Panc1 (cell line): ENCODE measurements at places on chromosomes 16 and 17.

DNA sequence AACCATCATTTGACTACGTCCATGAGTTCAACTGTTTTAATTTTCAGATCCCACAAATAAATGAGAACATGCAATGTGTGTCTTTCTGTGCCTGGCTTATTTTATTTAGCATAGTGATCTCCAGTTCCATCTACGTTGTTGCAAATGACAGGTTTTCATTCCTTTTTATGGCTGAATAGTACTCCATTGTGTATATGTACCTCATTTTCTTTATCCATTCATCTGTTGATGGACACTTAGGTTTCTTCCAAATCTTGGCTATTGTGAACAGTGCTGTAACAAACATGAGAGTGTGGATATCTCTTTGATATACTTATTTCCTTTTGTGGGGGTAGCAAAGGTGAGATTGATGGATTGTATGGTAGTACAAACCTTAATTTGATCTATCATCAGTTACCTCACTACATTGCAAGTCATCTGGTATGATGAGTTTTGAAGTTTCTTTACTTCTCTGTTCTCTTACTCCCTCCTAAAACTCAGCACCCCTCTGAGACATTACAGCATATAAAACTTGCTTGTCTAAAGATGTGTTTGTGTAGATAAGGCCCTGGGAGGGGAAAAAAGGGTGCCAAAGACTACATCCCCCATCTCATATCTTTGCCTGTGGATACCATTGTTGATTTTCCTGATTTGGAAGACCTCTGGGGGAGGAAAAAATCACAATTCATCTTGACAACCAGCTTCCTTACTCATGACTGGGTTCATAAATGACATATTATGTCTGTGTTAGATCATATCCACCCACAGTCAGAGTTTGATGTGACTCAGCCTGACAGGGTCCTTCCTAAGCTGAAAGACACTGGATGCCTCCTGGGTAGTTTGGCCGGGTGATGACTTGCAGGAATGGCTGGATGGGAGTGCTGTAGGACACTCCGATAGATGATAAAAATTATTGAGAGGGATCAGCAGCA is 47.6 kb downstream of the ABCA9 start:
- DNase-seq: no peak

GRCh38 chr17:33464669-33465280 is 171.7 kb upstream of the ASIC2 start:
- DNase-seq: no peak

DNA sequence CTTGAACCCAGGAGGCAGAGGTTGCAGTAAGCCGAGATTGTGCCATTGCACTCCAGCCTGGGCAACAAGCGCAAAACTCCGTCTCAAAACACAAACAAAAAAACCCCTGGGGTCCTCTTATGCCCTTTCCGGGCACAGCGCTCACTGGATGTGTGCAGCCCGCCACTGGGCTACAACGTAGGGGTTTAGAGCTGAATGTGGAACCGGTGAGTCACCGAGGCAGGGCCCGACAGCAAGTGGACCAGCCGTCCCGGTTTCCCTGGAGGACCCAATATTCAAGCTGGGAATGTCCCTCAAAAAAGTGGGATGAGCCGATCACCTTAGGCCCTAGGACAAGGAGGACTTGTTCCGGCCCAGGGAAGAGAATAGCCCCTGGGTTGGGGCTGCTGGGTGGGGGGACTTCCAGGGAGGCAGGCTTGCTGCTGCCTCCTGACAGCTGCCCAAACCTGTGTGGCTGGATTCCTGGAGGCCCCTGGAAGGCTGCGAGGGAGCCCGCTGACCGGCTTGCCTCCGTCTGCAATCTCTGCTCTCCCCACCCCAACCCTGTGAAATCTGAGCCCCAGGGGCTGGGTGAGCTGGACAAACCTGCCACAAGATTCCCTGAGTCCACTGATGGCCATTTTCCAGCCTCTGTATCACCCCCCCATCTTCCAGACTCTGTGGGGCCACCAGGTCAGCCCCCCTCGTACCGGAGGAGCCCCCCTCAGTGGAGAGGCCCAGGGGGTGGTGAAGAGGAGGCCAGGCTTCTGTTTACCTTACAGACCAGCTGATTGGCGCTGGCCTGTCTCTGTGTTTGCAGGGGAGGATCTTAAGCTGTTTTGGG is 2.9 kb upstream of the CLDN9 start:
- no peak for DNase-seq

DNA sequence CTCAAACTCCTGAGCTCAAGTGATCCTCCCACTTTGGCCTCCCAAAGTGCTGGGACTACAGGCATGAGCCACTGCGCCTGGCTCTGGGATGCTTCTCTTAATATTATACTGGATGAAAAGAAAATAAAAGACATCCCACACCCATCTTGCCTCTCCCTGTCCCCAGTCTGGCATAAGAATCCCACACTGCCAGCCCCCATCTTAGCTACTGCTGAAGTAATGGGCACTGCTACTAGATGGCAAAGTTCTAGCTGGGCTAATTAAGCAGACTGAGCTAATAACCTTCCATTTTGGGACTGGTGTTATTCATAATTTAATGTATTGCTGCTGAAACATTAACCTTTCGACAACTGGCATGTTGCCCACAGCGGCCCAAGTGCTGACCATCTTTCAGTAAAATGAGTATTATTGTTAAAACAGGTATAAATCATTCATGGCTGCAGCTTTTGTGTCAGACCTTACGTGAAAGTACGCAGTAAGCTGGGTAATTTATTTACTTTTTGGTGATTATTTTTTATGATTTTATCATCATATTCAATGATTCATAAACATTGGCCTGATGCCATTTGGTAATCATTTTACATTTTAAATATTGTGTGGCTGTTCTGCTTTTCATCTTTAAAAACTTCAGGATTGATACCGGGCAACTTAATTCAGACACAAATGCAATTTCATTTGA is 47.4 kb upstream of the ZFHX3 start:
- no peak for DNase-seq

- no peak for DNase-seq
Observed at GRCh38 chr17:13162361-13162760, 144.5 kb upstream of the ELAC2 start.

DNA sequence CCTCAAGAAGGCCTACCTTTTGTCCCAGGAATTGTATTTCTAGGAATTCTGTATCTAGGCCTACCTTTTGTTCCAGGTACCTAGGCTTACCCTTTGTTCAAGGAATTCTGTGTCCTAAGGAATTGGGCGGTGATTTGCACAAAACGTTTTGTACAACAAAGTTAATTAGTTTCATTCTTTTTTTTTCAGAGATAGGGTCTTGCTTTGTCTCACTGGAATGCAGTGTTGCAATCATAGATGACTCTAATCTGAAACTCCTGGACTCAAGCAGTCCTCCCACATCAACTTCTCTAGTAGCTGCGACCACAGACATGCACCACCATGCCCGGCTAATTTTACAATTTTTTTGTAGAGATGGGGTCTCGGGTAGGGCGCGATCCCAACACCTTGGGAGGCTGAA is 7.0 kb downstream of the CDR2L start:
- DNase-seq: no peak

DNA sequence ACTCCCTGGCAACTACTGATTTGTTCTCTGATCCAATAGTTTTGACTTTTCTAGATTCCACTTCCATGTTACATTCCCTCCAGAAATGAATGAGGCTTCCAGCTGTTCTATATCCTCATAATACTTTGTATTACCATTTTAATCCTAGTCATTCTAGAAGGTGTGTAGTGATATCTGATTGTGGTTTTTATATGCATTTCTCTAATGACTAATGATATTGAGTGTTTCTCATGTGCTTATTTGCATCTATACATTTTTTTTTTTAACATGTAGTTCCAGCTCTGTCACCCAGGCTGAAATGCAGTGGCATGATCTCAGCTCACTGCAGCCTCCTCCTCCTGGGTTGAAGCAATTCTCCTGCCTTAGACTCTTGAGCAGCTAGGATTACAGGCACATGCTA is 7.3 kb downstream of the ADGRG5 start:
- no peak for DNase-seq

GRCh38 chr16:82748026-82748425 is 121.3 kb downstream of the CDH13 start:
- DNase-seq: no peak

- DNase-seq: no peak
Observed at GRCh38 chr17:3988297-3989040, 24.2 kb upstream of the ATP2A3 start.

GRCh38 chr17:63931981-63932561 is at the start of gene CD79B:
CD79B (minus strand) TSS chr17:63932331; CDS start chr17:63932261, 70 bp downstream.
- no peak for DNase-seq

DNA sequence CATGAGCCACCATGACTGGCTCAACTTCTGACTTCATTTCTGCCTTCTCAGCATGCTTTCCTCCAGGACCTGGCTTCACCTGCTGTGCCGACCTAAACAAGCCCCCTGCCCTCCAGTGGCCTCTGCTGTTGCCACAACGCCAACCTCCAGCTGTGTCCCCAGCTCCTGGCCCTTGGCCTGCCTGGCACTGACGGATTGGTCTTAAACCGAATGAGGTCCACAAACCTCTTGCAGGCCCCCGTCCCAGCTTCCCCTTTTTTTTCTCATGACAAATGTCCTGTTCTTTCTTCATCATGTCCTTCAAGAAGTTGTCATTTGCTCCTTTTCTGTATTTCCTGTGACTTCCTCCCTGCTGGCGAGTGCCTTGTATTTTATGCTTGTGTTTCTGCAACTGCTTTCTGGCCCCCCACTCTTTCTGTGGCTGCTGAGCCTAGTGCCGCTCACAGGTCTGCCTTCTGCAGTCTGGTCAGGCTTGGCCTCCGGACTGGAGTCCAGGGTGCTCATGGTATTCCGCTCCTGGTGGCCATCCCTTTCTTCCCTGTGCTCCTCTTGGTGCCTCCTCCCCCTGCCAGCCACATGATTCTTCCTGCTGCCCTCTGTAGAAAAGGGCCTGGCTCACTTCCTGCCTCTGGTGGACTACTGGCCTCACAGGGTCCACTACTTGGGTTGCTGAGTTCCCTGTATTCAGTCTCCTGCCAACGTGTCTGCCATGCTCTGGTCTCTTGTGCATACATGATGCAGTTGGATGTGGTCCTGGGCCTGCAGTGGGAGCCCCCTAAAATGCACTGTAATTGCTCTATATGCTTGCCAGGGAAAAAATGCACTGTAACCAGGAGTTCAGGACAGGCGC is 2.9 kb downstream of the ATP6V0C start:
- no peak for DNase-seq

DNA sequence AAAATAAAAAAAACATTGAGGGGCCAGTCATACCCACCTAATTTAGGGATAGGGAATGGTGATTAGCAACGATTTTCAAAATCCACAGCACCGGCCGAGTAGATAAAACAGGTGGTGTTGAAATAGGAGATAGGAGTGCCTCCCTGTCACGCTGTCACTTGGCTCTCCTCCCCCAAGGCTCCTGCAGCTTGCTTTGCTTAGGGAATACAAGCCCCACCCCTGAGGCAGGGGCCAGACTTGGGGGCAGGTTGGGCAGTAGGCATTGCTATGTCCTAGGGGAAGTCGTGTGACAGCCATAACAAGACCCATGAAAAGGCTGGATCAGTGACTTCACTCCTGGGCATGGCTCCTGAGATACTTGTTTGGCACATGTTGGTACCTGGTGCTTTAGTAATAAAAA is 25.8 kb downstream of the POLR2A start:
- no peak for DNase-seq

GRCh38 chr16:87278191-87279093 is 38.8 kb downstream of the C16orf95 start:
- DNase-seq: peak; percentile 24
